Fibroblast of the aortic adventitia (primary cell): ENCODE measurements at places on chromosomes 1 and 21. TPM values are rescaled to one million over a fixed set of nuclear protein-coding genes. Genes with fewer than 3 reads are reported as not detected.

RGSL1 gene
- not detected in 2 replicates for total RNA-seq

C1orf141 gene
- total RNA-seq, result 0.65 TPM in 1 of 2 replicates, not detected in the other

GON4L gene
- 39.9 and 50.0 TPM in 2 replicates for total RNA-seq

DNA sequence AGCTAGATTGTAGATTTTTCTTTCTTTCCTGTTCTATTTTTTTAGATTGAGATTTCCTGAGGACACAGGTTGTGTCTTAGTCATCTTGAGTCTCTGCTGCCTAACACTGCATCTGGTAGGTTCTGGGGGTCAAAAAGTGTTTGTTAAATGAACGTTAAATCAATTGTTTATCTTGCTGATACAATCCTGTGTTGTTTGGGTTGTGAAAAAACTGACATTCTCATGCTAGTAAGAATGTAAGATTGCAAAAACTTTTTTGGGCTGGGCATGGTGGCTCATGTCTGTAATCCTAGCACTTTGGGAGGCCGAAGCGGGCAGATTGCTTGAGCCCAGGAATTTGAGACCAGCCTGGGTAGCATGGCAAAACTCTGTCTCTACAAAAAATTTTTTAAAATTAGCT lies 3.4 kb downstream of the CTSK start:
- DNase-seq, result no peak

- DNase-seq, result no peak
Observed at GRCh38 chr1:244375051-244375450, 76.7 kb downstream of the ADSS2 start.

- no peak for DNase-seq
Observed at GRCh38 chr1:199811163-199811562, 216.3 kb upstream of the NR5A2 start.

- DNase-seq, result no peak
Observed at GRCh38 chr21:38658511-38658910, 147.2 kb upstream of the ETS2 start.

GRCh38 chr1:193115629-193116227 lies 6.1 kb upstream of the CDC73 start:
- DNase-seq, result peak; percentile 97
